ENCODE measurements at places on chromosomes 3 and 15.

- DNase-seq: no peak
These were observed 78.0 kb downstream of the MBNL1 start for GRCh38 chr3:152346740-152347139.

DNA sequence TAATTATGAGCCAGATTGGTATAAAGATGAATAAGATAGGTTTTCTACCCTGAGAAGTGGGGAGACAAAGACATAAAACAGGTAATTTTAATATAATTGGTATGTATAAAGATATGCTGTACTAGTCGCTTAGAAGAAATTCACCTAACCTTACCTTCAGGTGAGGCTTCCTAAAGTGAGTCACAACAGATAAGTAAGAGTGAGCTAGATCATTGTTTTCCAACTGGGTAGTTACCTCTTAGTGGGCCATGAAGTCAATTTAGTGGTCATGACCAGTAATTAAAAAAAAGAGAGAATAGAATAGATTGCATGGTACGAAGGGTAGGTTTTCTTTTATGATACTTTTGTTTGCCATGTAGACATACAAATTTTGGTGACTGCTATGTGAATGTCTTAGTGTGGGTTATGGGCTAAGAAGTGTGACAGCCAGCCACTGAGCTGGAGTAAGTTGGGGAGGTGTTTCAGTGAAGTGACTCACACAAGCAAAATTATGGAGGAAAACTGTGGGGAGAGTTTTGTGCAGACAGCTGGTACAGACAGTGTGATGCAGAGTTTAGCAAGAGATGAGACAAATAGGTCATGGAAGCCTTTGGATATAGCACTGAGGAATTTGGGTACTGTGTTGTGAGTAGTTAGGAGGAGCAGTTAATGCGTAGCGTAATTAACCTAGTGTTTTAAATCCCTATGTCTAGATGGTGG, 8.2 kb downstream of the TRNT1 start:
- no peak for DNase-seq

GRCh38 chr15:42576040-42576594, 711 bp downstream of the STARD9 start:
- DNase-seq: no peak

DNA sequence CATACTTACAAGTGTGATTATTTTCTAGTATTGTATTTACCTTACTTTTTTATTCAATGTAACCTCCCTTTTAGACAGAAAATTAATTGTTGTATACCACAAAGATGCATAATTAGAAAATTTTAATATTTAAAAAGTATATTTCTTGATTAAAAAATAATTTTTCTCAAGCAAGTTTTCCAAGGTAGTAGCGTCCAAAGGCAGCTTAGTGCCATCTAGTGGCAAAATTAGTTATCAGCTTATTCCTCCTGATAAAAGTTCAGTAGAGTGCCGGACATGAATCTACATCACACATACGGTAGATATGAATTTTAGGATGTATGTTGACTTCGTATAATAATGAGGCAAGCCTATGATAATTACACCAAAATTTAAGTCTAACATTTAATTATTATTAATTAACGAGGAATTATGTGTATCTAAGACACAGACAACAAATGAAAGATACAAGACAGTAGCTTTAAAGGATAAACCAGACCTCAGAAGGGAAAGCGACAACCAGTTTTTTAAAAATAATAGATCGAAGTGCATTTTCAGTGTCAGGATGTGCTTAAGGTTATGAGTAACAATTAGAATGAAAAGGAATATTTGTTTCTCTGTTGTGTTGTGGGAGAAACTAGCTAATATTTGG, 405.9 kb downstream of the ROBO1 start:
- peak; percentile 22 for DNase-seq

- DNase-seq: no peak
These were observed 191.3 kb downstream of the LPP start for GRCh38 chr3:188345223-188345622.

DNA sequence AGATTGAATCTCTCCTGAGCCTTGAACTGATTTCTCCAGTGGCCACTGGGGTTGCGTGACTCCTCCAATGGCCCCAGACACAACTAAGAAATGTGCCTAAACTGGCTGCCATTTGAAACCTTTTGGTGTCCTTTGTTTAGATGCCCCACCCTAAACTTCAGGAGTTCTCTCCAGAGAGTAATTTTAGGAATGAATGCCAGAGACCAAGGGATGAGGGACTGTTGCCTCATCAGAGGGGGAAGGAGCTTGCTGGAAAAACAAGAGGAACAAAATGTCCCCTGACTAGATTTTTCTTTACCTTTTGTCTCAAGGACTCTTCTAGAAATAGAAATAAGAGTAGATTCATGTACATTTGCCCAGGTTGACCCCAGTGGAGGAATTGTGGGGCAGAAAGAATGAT, 8.1 kb upstream of the ADPRH start:
- DNase-seq: no peak

GRCh38 chr3:76242886-76243753, 457.8 kb upstream of the ZNF717 start:
- no peak for DNase-seq

DNA sequence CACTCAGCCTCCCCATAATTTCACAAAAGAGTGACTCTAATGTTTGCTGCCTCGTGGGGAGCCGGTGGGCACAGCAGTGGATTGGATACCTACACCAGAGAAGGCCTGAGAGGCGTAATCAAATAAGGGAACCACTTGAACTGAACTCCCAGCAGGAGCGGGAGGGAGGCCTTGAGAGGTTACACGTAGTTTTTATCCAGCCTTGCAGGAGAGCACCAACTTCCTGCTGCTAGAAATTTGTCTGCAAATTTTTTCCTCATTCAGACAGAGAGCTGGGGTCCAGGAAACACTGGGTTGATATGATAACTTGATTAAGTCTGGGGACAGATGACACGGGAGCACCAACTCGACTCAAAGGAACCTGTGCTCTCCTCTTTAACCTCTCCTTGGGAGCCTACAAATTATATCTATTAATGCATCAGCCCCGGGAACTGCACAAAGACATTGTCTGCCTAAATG, 69.8 kb downstream of the HES1 start:
- DNase-seq: no peak

GRCh38 chr3:196292286-196292923, 4.9 kb upstream of the PCYT1A start:
- no peak for DNase-seq

GRCh38 chr15:80736560-80736959, 41.5 kb downstream of the ABHD17C start:
- DNase-seq: no peak

- DNase-seq: no peak
These were observed 69.1 kb downstream of the MECOM start for GRCh38 chr3:169594402-169594801.

DNA sequence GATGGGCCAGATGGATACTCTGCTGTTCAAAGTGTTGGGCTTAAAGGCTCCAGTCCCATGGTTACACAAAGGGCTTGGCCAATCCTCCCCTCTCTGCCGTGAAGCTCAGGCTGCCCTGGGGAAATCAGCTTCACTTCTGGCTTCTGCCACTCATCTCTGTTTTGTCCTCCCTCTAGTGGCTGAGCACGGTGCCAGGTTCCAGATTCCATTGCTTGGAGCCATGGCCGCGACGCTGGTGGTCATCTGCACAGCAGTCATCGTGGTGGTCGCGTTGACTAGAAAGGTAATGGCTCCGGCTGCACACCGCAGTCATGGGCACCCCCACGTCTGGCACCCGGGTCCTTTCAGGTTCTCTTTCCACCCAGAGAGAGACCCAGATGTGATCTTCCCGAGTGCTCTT, 5.6 kb downstream of the TIGIT start:
- peak; percentile 35 for DNase-seq

GRCh38 chr15:74529921-74530320, 11.1 kb upstream of the ARID3B start:
- DNase-seq: peak; percentile 69

GRCh38 chr3:74420538-74421124, 193.8 kb downstream of the CNTN3 start:
- no peak for DNase-seq

GRCh38 chr3:13189639-13190377, 116.6 kb upstream of the IQSEC1 start:
- peak; percentile 33 for DNase-seq

DNA sequence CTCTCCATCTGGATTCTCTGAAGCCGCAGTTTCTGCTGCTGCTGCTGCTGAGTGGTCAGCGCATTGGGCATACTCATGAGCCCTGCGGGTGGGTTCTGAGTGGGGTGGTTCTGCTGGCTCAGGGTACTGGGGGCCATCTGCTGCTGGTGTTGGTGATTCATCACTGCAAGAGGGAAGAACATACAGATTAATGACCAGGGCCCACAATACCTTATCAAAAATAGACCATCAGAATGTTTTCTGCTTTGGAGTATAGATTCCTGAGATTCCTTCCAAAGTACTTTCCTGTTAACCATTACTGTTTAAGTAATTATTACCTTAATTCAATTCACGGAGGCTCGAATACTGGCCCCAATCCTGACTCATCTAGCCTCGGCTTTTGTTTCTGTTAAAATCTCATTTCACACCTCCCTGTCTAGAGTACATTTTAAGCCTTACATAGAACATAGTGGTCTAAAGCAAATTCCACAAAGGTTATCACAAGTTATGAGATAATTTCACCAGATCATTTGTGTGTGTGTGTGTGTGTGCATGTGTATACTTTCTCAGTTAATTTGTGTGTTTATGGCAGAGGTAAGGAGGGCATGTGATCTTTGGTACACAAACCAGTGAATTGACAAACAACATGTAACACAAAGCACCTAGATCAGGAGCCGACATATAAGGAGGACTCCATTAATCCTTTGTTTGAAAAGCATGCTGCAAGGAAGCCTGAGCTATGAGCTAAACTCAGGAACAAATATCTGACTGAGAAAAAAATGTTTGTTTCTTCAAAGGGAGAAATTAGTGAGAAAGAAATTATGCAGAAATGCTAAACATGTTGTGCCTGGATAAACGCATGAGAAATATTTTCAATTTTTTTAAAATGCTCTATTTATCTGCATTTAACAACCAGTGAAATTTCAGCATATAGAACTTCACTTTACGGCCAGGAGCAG, 68.1 kb downstream of the TM4SF4 start:
- no peak for DNase-seq

DNA sequence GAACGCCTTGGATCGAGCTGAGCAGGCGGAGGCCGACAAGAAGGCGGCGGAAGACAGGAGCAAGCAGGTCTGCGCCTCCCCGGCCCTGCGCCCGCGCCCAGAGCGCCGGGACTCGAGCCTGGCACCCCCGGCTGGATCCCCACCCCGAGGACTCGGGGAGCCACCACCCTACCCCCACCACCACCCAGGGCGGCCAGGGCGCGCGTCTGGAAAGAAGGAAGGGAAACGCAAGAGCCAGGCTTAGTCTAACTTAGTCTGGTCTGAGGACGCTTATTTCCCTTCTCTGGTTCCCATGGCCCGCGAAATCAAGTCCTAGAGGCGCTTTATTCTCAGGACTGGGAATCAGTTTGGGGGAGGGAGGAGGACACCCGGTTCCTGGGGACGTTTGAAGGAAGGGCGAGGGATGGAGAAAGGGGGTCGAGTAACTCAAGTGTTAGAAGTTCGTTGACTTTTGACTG, 359 bp downstream of the TPM1 start:
- no peak for DNase-seq

GRCh38 chr3:186746008-186746407, 28.8 kb downstream of the KNG1 start:
- peak; percentile 75 for DNase-seq

DNA sequence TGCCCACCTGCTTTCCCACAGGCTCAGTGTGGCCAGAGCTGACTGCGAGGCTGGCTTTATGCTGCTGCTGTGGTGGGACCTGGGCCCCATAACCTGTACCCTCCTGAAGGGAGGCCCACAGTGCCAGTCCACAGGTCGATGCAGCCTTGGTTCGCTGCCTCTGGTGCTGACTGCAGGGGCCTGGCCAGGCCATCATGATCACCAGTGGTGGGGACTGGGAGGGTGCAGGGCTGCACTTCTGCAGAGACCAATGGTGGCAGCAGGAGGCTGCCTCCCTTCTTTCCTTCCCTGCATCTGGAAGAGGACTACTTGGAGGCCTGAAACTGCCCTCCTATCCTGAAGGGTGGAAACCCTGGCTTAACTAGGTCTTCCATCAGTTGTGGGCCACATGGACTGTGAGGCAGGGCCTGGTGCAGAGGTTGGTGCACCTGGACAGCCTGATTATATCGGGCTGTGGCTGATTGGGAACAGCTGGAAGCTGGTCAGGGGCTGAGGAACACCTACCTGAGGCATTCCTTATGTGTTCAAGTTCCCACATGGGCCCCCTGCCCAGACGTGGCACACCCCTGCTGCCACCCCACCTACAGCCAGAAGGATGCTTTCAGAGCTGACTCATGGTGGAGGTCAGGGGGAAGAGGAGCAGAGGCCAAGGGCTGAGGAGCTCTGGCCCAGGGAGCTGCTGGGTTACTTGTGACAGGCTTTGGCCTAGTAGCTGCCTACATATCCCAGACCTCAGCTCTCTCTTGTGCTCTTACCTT, 29.8 kb downstream of the POMGNT2 start:
- DNase-seq: no peak

GRCh38 chr3:12954891-12955650, 113.7 kb upstream of the RPL32 start:
- DNase-seq: peak; percentile 58

DNA sequence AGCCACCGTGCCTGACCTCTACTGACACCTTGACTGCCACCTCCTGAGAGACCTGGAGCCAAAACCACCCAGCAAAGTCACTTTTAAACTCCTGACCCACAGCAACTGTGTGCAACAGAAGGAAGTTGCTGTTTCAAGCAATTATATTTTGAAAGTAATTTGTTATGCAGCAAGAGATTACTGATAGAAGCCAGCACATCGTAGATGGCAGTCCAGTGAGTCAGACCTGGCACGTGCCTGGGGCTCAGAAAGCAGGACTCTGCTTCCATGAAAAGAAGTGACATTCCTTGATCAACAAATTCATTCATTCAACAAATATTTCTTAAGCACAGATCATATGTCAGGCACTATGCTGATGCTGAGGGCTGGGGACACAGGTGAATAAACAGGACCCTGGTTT, 5.7 kb upstream of the CSPG4 start:
- DNase-seq: peak; percentile 39

DNA sequence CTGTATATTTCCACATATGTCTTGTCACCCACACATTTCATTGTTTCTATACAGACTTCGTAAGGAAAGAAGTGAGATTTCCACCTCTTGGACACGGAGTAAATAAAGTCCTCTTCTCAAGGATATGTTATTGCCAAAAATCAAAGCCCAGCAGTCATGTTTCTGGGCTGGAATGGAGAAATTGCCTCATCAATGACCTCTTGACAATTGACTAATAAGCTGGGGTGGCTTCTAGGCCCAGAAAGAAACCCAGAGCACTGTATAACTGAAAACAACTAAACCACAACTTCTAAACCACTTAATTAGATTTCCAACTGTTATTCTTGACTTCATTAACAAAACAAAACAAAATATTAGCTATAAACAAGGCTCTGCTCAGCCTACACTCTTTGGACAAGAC, 56.4 kb upstream of the SLC24A5 start:
- no peak for DNase-seq
